ENCODE measurements at places on chromosomes 2 and 18. TPM values are rescaled to one million over a fixed set of nuclear protein-coding genes. Genes with fewer than 3 reads are reported as not detected.

TSGA10 gene
- 5.2 TPM for total RNA-seq

GAL3ST2 gene
- not detected for total RNA-seq

RHBDD1 gene
- total RNA-seq = 21.0 TPM

C2orf92 gene
- total RNA-seq = 23.7 TPM

C2orf15 gene
- 1.0 TPM for total RNA-seq

AQP12B gene
- total RNA-seq = not detected

DNAH6 gene
- total RNA-seq = 0.85 TPM

PSMA8 gene
- total RNA-seq = not detected

Data from subcutaneous adipose tissue (tissue), 4 donors.